Tibial nerve (tissue), 4 donors: ENCODE measurements at places on chromosomes 11 and 22. TPM values are rescaled to one million over a fixed set of nuclear protein-coding genes. Genes with fewer than 3 reads are reported as not detected.

The FOLR2 gene
- 34.1 TPM for total RNA-seq

DNA sequence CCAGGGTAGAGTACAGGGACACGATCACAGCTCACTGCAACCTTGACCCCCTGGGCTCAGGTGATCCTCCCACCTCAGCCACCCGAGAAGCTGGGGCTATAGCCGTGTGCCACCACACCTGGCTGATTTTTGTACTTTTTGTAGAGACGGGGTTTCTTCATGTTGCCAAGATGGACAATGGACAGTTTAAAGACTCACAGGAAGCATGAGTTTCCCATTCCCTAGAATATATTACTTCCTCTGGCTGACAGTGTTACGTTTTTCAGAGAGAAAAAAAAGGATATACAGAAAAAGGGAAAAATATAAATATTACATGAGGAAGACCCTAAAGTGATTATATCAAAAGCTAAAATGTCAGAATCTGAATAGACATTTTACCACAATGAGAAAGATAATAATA lies 72.3 kb downstream of the RSF1 start:
- DNase-seq = no peak

The SYVN1 gene
- 72.6 TPM for total RNA-seq

DNA sequence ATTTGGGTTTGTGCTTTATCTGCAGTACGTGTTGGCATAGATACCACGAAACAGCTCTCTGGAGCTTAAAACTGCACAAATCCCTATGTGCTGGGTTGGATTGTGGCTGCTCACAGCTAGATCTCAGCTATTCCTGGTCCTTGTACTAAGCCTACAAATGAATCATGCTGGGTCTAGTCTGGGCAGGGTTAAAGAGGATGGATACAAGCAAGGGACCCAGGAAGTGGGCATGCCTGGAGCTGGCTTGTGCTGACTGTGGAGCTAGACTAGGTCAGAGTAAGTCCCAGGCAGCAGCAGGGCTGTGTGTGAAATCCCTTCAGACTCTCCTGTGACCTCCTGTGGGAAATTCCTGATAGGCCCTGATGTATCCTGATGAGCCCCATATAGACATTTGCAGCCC lies 3.9 kb upstream of the E2F8 start:
- DNase-seq = no peak
